ENCODE measurements at places on chromosomes 1 and 21. TPM values are rescaled to one million over a fixed set of nuclear protein-coding genes. Genes with fewer than 3 reads are reported as not detected.

GRCh38 chr1:156655151-156655903 lies 13.4 kb downstream of the BCAN start:
- DNase-seq = no peak

PGLYRP4 gene
- not detected for total RNA-seq

GRCh38 chr1:8396083-8396785 lies 78.3 kb downstream of the SLC45A1 start:
- no peak for DNase-seq

GRCh38 chr21:34825948-34826548 lies 157.3 kb downstream of the CLIC6 start:
- DNase-seq = no peak

FTCD gene
- 2.6 TPM for total RNA-seq

DNA sequence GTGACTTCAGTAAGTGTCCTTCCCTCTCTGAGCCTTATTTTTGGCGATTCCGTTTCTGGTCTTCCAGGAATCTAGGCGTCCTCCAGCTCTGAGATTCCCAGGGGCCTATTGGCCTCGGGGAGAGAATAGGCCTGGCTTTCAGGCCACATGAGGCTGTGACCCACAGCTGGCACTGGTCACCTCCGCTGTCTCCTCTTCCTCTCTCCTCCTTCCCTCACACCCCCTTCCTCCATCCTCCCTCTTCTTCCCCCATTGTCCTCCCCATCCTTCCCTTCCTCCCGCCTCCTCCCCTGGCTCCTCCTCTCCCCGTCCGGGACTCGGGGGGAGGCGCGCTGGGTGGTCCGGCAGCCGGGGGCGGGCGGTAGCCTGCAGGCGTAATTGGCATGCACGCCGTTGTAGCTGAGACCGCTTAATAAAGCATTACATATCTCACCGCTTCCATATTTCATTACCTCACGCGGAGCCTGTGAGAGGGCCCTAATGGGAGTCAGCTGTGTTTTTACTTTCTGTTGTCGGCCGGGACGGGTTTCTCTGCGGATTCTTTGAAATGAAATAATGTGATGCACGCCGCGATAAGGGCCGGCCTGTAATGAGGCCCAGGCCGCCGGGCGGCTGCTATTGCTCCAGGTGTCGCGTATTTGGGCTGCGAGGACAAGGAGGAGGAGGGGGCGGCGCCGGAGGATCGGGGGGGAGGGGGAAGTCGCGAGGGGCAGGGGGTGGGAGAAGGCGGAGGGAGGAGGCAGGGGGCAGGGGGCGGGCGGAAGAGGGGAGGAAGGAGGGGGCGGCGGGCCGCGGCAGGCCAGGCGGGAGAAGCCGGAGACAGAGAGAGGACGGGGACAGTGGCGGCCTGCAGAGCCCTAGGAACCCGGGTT lies 95.3 kb downstream of the FOXD2 start:
- peak; percentile 73 for DNase-seq

- no peak for DNase-seq
These were observed 5.3 kb upstream of the PRPF38B start for GRCh38 chr1:108686614-108687313.

- DNase-seq = no peak
These were observed 87.6 kb downstream of the ACTL8 start for GRCh38 chr1:17842686-17843085.

PLPPR5 gene
- total RNA-seq = not detected

GRCh38 chr1:80158771-80159170 lies 1152.2 kb upstream of the ADGRL4 start:
- no peak for DNase-seq

ITGB2 gene
- total RNA-seq = 65.5 TPM

DNA sequence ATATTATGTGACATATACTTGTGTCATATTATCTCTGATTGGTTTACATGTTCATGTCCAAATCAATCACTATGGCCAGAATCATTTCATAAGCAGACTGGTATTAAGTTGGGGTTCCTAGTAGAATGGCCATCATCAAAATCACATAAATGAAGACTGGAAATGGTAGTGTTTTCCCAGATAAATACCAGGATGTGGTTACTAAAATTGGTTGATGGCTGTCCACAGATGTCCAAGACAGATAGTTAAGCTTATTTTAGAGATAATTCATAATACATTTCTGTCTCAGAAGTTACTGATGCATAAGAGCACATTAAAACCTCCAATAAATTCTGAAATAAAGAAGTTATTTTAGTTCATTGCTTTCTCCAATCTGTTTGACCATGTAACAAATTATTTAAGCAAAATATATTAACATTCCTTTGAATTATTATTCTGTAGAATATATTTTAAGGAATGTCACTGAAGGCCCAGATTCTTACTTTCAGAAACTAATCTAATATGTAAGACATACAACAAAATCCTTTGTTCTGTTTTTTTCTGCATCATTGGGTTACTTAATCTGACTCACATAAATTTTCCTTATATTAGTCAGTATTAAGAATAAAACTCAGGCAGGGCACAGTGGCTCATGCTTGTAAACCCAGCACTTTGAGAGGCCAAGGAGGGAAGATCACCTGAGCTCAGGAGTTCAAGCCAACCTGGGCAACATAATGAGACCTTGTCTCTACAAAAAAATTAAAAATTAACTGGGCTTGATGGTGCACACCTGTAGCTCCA lies 483.9 kb downstream of the PTPRC start:
- no peak for DNase-seq

SPAG17 gene
- total RNA-seq = not detected

DNA sequence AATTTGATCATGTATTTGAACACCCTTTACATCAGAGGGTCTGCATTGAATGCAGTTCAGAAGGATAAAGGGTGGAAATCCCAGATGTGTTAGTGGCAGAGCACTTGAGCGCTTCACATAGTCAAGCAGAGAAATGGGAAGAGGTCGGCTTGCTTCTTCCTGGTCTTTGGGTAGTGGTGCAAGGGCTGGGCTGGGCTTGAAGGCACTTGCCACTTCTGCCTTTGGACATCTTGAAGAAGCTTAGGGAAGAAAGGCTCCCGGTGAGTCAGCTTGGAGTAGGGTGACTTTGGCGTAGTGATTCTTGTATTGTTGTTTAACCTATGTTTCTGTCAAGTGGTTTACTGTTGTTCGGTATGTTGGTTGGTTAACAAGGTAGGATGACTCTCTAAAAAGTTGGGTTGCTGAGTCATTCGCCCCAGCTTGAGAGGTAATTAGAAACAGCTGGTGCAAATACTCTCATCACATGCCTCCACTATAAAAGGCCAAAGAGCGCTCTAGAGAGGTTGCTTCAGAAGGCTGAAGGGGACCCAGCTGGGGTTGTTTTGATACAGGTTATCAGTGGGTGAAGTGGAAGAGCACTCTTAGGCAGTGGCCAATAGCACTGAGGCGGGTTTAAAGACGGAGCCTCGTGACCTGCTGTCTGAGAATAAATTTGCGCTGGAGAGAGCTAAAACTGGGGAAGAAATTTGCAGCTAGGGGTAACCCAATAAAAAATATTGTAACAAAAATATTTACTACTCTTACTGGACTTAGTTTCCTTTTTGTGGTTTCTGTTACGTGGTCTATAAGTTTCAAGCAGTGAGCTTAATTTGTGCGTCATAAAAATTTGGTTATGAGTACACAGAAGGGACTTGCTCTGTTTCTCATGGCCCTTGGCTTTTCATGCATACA lies 1.4 kb downstream of the BACH1 start:
- DNase-seq = peak; percentile 73

DNA sequence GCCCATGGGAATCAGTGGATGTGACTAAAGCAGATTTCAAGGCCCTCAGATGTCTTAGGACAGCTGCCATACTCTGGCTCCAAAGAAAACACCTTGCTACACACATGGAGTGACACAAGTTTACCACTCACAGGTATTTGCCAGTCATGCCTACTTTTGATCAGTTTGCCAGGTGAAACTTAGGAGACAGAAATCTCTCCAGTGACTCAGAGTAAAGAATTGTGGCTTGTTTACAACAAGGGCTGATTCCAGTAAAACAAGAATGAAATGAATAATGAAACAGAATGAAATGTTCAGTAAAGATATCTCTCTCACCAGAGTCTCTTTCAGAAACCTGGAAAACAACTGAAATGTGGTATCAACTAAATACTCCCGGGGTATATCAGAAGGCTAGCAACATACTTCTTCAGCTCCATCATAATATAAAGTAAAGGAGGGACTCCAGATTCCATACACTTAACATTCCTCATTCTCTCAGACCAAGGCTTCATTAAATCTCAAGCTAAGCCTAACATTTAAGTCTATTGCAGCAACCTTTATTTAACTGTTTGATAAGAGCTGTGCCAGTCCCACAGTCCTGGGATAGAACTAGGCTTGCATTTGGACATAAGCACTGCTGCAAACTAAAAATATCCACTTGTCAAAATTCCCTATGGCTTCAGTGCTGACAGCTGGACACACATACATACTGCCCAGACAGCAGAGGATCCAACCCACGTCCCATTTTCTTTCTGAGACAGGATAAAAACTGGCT lies 143.3 kb downstream of the SIPA1L2 start:
- DNase-seq = no peak

DNA sequence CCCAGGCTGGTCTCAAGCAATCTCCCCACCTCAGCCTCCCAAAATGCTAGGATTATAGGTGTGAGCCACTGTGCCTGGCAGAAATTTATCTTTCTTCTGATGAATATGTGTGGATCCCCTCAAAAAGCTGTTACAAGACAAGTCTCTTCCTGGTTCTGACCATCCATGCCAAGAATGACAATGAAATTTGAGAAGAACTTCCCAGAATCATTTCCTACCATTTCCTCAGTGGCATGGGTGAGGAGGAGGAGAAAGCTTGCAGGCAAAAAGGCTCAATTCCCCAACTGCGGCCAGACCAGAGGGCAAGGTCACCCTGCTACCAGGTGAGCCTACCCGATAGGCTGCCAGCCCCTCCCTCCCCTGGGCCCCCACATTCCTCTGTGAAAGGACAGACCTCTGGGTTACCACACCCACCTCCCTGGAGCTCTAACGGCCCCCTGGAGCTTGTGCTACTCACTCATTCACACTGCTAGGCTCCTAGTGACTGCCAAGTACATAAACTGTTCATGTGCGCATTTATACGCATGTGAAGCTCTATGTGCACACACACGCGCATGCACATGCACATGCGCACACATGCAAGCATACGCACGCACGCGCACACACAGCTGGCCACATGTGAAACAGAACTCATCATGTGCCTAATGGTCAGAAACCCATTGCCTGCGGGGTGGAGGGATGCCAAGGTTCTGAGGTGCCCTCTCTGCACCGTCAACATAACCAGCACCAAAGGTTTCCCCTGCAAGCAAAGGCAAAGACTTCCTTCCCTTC lies 17.0 kb downstream of the MRAP start:
- DNase-seq = no peak

DNA sequence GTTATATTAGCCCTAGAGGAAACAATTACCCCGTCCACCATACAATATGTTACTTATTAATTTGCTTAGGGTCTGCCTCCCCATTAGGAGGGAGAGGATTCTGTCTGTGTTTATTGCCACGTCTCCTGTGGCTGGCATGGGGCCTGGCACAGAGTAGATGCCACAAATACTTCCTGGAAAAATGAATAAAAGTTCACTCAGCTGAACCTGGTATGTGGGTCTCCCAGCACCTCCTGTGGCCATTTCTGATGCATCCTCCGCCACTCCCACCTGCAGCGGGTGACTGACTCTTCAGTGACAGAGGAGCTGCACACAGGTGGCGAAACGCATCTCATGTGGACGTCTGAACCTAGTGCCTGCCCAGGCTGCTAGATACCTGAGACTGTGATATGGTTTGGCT lies 112.7 kb downstream of the CLIC6 start:
- no peak for DNase-seq

DNA sequence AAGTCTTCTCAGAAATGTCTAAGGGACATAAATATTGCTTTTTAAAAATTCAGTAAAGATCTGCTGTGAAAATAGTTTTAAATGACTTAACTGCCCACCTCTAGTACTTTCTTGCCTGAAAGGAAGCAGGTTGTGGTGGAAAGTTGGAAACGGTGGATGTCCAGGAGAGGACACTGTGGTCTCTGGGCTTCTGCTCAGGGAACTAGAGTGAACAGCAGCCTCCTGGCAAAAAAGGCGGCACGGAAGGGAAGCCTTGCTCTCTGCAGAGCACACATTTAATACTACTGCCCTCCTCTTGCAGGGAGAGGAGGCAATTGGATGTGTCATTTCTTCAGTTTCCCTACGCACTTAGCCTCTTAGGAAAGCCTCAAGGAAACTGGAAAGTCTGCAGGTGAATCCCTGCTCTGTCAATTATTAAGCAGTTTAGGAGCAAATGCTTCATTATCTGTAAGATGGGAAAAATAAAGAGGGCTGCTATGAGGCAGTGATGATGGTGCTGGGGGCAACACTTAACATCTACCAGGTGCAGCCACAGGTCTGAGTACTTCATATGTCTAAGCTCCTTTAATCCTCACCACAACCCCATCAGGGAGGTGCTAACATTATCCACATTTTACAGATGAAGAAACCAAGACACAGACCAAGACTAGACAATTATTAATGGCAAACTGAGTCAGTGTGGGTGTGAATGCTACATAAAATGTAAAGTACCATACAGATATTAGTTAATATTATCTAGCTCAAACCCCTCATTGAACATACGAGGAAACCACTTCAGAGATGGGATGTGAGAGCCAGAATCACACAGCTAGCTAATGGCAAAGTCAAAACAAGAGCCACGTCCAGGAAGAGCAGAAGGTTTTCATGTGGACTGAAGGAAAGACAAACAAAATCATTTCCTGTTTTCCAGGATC lies 108.9 kb upstream of the ADAR start:
- DNase-seq = no peak

- no peak for DNase-seq
These were observed 86.9 kb downstream of the ST6GALNAC3 start for GRCh38 chr1:76161451-76161850.

MYOG gene
- not detected for total RNA-seq

DNA sequence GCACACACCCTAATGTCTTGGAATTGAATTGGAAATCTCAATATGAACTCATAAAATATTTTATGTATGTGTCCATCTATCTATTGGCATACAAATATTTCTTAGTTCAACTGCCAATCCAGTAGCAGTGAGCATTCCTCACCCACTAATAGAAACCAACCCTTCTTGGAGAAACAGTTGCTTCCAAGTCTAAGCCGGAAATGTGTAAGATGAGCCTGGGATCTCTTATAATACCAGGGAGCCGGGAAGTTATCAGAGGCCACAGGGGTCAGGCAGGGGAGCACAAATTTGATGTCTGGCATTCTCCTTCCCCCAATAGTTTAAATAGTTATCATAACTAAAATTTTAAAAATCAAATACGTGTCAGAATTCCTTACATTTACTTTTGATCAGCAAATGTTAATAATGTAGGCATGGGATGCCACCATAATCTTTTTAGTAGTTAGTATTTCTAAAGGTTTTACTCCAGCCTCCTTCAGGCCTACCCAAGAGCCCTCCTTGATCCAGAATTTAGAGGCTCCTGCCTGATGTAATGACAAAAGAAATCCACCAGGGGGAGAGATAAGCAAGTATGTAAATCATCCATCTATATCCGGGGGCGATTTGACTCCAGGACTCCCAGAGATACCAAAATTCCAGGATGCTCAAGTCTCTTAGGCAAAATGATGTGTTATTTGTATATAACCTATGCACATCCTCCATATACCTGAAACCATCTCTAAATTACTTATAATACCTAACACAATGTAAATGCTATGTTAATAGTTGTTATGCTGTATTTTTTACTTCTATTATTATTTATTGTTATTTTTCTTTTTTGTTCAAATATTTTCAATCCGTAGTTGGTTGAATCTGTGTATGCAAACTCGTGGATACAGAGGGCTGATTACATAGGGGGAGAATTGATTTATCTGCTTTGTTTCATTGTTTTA lies 218.7 kb upstream of the COA6 start:
- no peak for DNase-seq

GRCh38 chr1:118504867-118505266 lies 319.8 kb upstream of the SPAG17 start:
- no peak for DNase-seq
